Endodermal cell (in vitro differentiated cells): ENCODE measurements at places on chromosomes 16 and 17.
A peak's percentile ranks its signal among the peaks of the same experiment; 100 is the strongest.

GRCh38 chr17:42531455-42532354 lies 4.3 kb upstream of the NAGLU start:
- DNase-seq = peak; percentile 91

DNA sequence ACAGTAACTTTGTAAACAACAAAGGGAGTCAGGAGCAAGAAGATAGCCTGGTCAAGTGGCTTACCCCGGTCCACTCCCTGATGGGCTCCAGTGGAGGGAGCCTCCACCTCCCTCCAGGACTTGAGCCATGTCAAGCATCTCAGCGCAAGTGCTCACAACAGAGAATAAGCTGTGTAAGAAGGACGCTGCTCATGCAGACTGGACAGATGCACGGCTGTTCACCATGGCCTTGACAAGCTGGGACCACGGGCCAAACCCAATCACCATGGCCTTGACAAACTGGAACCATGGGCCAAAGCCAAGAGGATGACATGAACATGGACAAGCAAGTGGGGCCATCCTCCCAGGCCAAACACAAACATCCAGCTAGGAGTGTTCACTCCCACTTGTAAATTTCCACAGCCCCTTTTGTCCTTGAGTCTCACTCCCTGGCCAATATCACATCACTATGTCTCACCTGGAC lies 3.4 kb upstream of the PITPNM3 start:
- no peak for DNase-seq

GRCh38 chr16:86598607-86599565 lies 20.5 kb downstream of the FOXL1 start:
- DNase-seq = no peak

GRCh38 chr17:56902348-56902747 lies 11.5 kb downstream of the TRIM25 start:
- DNase-seq = peak; percentile 45

DNA sequence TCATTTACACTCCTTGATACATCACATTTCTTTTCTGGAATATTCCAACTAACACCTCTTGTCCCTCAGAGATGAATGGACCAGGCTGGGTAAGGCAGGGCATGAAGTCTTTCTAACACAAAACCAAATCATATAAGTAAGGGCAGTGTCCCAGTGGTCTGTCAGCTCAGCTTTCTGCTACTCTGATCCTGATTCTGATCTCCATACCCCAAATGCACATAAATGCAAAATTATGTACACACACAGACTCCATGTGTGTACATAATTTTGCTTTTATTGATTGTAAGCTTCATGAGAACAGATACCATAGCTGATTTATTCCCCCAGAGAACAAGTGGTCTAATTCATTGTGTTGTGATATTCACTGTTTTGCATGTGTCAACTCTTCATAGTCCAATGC lies 47.9 kb downstream of the NOG start:
- no peak for DNase-seq

DNA sequence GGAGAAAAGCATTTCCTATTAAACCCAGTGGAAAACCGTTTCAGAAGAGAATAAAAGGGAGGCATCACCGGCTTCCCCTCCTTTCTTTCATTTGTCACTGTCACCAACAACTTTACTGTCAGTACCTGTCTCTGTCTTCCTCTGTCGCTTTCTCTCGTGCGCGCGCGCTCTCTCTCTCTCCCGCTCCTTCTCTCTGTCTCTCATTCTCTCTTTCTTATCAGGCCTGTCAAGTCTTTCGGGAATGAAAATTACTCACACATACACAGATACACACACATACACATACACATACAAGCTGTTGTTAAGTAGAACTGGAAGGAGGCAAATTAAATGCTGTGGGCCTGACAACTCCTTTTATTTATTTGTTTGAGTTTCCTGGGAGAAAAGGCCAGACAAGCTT lies 17.6 kb downstream of the MYOCD start:
- no peak for DNase-seq

DNA sequence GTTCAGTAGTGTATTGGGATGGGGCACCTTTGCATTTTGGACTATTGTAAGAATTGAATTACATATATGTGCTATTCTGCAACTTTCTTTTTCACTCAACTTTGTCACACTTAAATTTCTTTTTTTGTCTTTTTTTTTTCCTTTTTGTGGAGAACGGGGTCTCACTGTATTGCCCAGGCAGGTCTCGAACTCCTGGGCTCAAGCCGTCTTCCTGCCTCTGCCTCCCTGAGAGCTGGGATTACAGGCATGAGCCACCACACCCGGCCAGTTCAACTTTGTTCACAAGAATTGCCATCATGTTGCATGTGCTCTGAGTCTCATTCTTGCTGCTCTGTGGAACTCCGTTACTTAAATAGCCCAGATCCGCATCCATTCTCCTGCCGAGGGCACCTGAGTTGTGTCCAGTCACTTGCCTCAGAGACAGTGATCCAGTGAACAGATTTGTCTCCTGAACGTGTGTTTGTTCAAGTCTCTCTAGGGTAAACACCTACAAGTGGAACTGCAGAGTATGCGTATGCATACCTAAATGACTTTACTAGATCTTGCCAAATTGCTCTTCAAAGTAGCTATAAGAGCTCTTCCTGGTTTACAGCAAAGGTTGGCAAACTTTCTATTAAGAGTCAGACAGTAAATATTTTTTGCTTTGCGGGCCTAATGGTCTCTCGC lies 3.4 kb upstream of the SLC38A10 start:
- no peak for DNase-seq

- no peak for DNase-seq
These were observed 17.8 kb upstream of the KSR1 start for GRCh38 chr17:27438348-27438998.

- no peak for DNase-seq
These were observed 51.7 kb downstream of the GAN start for GRCh38 chr16:81366316-81366932.

- peak; percentile 74 for DNase-seq
These were observed 45.0 kb upstream of the LHX1 start for GRCh38 chr17:36892112-36892838.

DNA sequence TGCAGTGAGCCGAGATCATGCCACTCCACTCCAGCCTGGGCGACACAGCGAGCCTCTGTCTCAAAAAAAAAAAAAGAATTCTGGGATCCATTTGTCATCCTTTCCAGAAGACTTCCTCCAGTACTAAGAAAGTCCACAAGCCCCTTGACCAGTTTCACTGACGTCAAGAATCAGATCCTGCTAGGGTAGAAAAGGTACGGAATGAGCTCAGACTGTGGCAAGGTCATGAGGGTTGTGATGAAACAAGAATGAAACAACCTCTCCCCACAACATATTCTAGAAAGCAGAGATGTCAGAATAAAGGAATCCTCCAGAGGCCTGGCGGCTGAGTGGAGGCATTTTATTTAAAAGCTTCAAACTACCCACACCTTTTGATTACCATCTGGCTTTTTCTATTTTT lies 29.9 kb downstream of the TRAF4 start:
- DNase-seq = no peak

- no peak for DNase-seq
These were observed 304.0 kb downstream of the TMEM114 start for GRCh38 chr16:8286348-8286747.

- DNase-seq = no peak
These were observed 8.8 kb upstream of the ITGB4 start for GRCh38 chr17:75712446-75712845.

- DNase-seq = no peak
These were observed 1.7 kb downstream of the ZNF469 start for GRCh38 chr16:88384222-88385111.

DNA sequence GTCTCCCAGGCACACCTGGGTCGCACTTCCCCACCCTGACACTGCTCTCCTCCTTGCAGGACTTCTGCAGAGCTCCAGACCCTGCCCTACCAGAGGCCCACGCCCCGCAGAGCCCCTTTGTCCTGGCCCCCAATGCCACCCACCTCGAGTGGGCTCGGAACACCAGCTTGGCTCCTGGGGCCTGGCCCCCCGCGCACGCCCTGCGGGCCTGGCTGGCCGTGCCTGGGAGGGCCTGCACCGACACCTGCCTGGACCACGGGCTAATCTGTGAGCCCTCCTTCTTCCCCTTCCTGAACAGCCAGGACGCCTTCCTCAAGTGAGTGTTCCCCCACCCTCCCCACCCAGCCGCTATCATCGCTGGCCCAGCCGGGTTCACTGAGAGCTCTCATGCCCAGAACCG lies 79.6 kb downstream of the MGAT5B start:
- no peak for DNase-seq

DNA sequence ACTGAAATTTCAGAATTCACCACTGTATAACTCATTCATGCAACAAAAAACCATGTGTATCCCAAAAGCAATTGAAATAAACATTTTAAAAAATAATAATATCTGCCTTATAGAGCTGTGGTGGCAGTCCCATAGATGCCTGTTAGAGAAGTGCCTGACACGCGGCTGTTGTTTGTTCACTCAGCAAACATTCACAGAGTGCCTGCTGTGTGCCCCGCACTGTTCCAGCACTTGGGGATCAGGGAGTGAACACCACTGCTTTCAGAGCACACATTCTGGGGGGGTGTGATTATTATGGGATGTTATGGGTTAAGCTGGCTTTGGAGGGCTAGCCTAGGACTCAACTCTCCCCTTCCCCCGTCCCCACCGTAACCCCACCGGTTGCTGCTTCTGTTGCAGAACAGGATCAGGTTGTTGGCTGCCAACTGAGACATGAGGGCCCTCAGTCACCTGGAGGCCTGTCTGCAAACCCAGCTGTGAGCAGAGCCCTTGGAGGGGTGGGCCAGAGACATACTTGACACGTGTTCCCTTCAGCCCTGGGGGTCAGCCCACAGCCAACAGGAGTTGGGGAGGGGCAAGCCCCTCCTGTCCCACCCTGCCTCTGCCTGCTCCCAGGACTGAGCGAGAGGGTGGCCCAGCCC lies 103.3 kb upstream of the CIBAR2 start:
- DNase-seq = no peak

- peak; percentile 83 for DNase-seq
These were observed 4.9 kb upstream of the SOX9 start for GRCh38 chr17:72115781-72116525.

GRCh38 chr16:54050459-54051210 lies 236.0 kb downstream of the IRX3 start:
- DNase-seq = peak; percentile 81

GRCh38 chr17:71741836-71742235 lies 379.0 kb upstream of the SOX9 start:
- DNase-seq = no peak

DNA sequence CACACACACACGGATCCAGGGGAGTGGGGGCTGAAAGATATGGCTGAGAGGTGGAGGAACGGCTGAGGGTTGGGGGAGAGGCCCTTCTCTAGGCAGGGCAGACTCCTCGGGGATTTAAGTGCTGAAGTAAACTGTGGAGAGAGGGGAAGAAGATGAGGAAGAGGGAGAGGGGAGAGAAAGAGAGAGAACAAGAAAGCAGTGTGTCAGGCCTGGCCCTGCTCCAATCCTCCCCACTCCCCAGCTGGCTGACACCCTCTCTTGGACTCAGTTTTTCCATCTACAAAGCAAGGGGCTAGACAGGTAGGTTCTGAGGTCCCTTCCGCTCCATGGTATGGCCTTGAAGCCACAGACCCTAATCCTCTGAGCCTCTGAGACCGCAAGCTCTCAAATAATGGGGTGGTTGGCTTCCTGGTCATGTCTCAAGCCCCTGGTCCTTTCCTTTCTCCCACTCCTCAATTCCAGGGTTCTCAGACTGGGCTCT lies 2.0 kb downstream of the VAMP2 start:
- peak; percentile 35 for DNase-seq

GRCh38 chr17:65666876-65667321 lies 105.5 kb upstream of the AXIN2 start:
- DNase-seq = no peak

- DNase-seq = peak; percentile 28
These were observed 20.8 kb downstream of the ZNHIT3 start for GRCh38 chr17:36507266-36507665.

GRCh38 chr17:21129023-21129681 lies 2.4 kb downstream of the DHRS7B start:
- no peak for DNase-seq

GRCh38 chr16:14071576-14072271 lies 605 bp downstream of the MRTFB start:
- DNase-seq = peak; percentile 80

- no peak for DNase-seq
These were observed 227.6 kb upstream of the WSB1 start for GRCh38 chr17:27066315-27066714.

- no peak for DNase-seq
These were observed 14.6 kb downstream of the SRCIN1 start for GRCh38 chr17:38590988-38591758.

- no peak for DNase-seq
These were observed 543 bp upstream of the GPS2 start for GRCh38 chr17:7315570-7316235.

GRCh38 chr16:1289477-1289866 lies 20.0 kb upstream of the UBE2I start:
- peak; percentile 76 for DNase-seq

GRCh38 chr16:57661936-57662906 lies 5.9 kb upstream of the ADGRG3 start:
- no peak for DNase-seq

GRCh38 chr17:27038676-27039075 lies 255.2 kb upstream of the WSB1 start:
- DNase-seq = peak; percentile 45

- no peak for DNase-seq
These were observed 49.7 kb downstream of the AHSP start for GRCh38 chr16:31577411-31577810.

GRCh38 chr17:27389542-27390140 lies 66.6 kb upstream of the KSR1 start:
- peak; percentile 30 for DNase-seq

GRCh38 chr16:47979164-47979520 lies 176.7 kb downstream of the ABCC12 start:
- no peak for DNase-seq

DNA sequence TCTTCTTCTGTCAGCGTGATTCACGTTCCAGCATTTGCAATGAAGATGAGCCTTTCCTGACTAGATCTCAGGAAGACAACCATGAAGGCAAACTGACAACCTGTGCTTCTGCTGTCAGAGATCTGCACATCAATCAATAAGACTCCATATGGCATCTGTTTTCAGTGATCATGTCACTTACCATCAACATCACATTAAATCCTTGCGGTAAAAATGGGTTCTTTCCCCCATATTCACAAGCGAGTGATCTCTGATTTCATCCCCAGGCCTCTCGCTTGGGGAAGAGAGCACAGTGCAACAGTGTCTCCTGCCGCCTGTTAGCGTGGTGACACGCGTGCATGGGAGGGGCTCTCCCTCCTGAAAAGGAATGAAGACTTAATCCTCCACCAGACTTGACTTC lies 11.1 kb downstream of the NACA2 start:
- DNase-seq = peak; percentile 59

DNA sequence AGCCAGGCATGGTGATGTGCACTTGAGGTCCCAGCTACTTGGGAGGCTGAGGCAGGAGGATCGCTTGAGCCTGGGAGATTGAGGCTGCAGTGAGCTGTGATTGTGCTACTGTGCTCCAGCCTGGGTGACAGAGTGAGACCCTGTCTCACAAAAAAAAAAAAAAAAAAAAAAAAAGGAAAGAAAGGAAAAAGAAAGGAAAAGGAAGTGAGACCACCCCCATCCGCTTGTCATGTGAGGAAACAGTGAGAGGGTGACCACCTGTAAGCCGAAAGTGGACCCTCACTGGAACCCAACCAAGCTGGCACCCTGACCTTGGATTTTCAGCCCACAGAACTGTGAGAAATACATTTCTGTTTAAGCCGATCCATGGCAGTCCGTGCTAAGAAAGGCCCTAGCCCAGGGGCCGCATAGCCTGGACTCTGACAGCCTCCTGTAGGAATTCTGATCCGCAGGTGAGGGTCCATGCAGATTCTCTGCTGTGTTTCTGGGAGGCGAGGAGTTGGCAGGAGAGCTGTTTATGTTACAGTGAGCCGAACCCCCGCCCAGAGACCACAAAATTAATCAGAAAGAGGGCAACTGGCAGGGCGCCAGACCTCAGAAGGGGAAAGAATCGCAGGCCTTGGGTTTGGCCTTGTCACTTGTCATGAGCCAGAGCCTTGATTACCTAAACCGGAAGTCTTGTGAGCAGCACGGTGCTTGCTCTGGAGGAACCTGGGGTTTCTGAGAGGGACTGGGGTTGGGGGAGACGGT lies 945 bp downstream of the SGSH start:
- peak; percentile 77 for DNase-seq
